Panc1 (cell line): ENCODE measurements at places on chromosomes 12 and 14.

GRCh38 chr14:90489916-90490719, 93.3 kb downstream of the CALM1 start:
- no peaks in the 10 kb centered on the region for H3K27me3 ChIP-seq
- no peak for DNase-seq
- no peaks in the 10 kb centered on the region for H3K36me3 ChIP-seq
- no peaks in the 10 kb centered on the region for H3K4me1 ChIP-seq
- no peak overlapping the region for H3K4me3 ChIP-seq
- H3K27ac ChIP-seq = no peak overlapping the region

DNA sequence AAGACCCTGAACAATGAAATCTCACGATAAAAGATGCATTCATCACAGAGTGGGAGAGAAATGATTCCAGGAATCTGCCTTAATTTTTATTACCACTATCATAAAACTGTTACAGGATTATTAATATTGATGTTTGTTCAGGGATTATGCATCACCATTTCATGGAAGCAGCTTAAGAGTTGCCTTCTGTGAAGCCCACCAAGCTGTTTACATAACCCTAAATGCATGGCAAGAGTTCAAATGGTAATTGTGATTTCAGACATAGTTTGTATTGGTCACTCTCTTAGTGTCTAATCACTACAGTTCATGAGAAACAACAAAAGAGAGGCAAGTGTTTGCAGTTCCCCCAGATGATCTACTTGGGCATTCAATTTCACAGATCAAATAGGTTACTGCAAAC, 527.7 kb downstream of the RPS29 start:
- H3K4me3 ChIP-seq = no peak overlapping the region
- H3K27ac ChIP-seq = no peak overlapping the region

DNA sequence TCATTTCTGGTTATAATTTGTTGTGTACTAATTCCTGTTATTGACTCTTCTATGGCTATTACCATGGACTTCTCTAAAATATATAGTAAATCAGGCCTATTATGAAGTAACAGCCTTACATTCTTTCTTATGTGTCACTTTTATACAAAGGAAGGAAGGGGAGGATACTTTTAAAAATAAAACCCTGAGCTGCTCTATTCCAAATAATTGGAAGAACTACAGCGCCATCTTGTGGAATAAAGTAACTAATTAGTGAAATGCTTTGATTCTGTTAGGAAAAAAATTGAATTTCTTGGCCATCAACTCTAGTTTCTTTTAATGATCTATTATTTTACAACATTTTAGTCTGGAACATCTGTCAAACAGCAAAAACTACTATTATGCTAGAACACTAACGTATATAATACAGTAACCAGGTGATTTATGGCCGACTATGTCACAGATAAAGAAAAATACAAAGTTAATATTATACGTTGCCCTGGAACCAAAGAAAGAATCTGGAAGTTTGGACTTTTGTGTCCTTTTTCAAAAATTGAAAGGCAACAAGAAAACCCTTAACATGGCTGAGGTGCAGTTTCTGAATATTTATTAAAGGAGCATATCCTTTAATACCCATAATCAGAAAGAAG, 55.0 kb upstream of the NELL2 start:
- no peak for DNase-seq
- no peak overlapping the region for H3K27ac ChIP-seq
- H3K36me3 ChIP-seq = no peaks in the 10 kb centered on the region
- no peaks in the 10 kb centered on the region for H3K27me3 ChIP-seq
- no peak overlapping the region for H3K4me3 ChIP-seq
- no peaks in the 10 kb centered on the region for H3K4me1 ChIP-seq

DNA sequence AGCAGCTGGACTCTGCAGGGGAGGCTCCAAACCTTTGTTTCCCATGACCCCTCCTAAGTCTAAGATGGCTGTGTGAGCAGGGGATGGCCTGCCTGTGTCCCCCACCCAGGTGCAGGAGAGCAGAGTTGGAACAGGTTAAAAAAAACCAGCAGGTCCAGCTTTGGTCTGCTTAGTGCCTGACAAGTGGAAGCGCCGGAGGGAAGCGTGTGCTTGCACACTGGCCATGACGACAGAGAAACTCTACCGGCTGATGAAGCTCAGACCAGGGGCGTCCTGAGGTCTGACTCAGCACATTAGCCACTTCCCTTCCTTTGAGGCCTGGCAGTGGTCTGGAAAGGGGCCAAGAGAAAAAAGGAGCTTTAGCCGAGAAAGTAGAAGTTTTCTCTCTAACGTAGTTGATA, 280.1 kb downstream of the VRK1 start:
- H3K36me3 ChIP-seq = no peaks in the 10 kb centered on the region
- H3K27ac ChIP-seq = no peak overlapping the region
- H3K27me3 ChIP-seq = no peaks in the 10 kb centered on the region

- H3K27ac ChIP-seq = no peak overlapping the region
- no peak overlapping the region for H3K4me3 ChIP-seq
- no peaks in the 10 kb centered on the region for H3K27me3 ChIP-seq
- no peaks in the 10 kb centered on the region for H3K4me1 ChIP-seq
- no peaks in the 10 kb centered on the region for H3K36me3 ChIP-seq
- no peak for DNase-seq
Observed at GRCh38 chr12:11758510-11759493, 109.3 kb downstream of the ETV6 start.

DNA sequence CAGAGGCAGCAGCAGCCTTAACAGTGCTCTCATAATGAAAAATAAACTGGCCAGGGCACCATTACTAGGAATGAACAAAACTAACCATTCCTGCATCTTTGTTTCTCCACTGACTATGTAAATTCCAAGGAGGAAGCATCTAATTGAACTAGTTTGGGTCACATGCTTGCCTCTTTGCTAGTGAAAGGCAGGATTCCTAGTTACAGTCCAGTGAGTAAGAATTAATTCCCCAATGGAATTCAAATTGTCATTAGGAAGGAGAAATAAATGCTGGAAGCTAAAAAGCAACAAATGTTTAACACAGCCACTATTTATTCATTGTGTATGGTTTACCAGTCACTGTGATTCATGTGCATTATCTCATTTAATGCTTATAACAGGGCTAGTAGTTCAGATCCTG, 316.0 kb downstream of the CCDC91 start:
- no peak overlapping the region for H3K4me3 ChIP-seq
- no peak overlapping the region for H3K27ac ChIP-seq
- no peaks in the 10 kb centered on the region for H3K27me3 ChIP-seq
- no peak for DNase-seq
- no peaks in the 10 kb centered on the region for H3K36me3 ChIP-seq

DNA sequence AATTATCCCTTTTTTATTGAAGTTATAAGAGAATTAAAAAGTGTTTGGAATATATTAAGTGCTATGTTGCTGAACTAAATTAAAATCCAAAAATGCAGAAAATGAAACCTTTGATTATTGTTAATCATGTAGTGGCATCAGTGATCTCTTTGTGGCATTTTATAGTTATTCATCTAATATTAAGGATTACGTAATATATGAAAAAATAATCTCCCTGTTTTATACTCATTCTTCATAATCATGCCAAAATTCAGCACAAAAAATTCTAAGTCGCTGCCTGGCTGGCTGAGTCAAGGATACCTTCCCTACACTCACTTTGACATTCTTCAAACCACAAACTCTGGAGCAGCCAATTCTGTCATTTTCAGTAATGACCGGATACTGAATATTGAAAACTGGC, 63.7 kb downstream of the ARL1 start:
- peaks cover 34% of the 10 kb centered on the region for H3K36me3 ChIP-seq
- H3K27me3 ChIP-seq = no peaks in the 10 kb centered on the region
- H3K27ac ChIP-seq = no peak overlapping the region

DNA sequence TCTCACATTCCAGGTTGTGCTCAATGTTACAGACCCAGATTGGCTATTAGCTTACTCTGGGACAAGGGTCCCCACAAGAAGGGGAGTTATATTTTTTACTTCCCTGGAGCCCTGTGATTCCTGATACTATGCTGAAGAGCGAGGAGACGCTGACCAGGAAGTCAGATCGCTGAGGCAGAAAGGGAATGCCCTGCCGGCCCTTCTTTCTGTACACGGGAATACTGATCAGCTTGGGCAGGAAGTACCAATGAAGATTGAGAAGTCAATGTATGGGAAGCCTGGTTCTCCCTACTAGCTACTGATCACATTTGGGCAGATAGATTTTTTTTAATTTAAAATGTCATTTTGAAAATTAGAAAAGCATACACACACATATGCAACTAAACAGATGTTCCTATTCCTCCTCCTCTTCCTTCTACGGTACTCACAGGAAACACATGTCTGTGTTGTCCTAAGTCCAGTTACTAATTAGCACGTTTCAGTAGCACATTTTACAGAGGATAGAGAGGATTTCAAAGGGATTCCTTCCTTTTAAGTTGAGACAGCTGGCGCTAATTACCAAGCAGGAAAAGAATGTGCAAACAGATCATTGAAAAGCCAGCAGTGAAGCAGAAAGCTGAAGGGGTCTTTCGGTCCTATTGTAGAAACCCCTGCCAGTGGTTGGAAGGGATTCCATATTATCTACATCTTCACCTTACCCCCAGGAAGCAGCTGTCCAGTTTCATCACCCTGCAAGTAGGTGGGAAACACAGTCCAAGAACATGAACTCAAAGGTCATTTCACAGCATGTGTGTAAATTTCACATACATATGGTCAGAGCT, 292.4 kb downstream of the DUSP6 start:
- no peaks in the 10 kb centered on the region for H3K36me3 ChIP-seq
- no peaks in the 10 kb centered on the region for H3K4me1 ChIP-seq
- no peak overlapping the region for H3K27ac ChIP-seq

- peaks cover 5% of the 10 kb centered on the region; the same call in 1 of the 2 replicates for H3K27me3 ChIP-seq
- no peak for DNase-seq
- no peak overlapping the region for H3K27ac ChIP-seq
- H3K4me3 ChIP-seq = no peak overlapping the region
- no peaks in the 10 kb centered on the region for H3K4me1 ChIP-seq
- no peaks in the 10 kb centered on the region for H3K36me3 ChIP-seq
Observed at GRCh38 chr14:71193663-71194062, 286.4 kb downstream of the PCNX1 start.

DNA sequence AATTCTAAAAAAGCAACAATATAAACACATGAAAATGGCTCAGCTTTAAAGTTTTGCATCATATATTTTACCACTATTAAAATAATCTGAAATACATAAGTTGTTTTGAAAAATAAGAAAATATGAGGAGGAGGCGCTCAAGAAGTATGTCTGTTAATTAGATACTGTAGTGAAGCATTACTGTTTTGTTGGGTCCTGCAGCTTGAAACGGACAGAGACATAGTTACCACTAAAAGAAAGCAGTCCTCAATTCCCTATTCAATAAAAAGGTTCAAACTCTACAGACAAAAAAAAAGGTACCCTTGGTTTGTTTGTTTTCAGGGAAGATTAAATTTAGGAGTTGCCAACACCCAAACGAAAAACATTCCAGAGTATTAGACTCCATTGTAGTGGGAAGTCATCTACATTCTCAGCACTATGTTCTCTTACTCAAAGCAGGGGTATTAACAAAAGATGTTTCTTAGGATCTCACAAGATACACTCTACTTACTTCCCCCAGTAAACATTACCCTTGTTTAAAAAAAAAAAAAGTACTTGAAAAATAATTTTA, 3.0 kb downstream of the PAWR start:
- no peaks in the 10 kb centered on the region for H3K27me3 ChIP-seq
- no peak for DNase-seq
- H3K4me1 ChIP-seq = peaks cover 48% of the 10 kb centered on the region

DNA sequence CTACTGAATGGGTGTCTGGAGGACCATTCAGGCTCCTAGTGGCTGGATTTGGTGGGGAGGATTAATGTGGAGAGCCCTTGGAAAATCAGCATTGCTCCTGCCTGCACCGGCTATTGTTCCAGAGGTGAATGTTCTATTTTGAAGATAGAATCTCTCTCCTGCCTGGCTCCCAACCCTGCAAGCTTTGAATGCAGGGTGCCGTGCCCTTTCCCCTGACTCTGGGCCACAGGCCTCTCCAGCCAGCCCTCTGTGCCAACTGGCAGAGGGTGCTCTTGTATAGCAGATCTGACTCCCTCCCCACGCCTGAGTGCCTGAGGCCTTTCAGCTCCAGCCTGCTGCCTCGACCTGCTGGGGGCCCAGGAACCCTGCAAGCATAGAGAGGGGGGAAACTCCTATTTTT, 106.8 kb downstream of the TMEM260 start:
- no peak for DNase-seq
- H3K4me3 ChIP-seq = no peak overlapping the region
- H3K4me1 ChIP-seq = no peaks in the 10 kb centered on the region
- no peaks in the 10 kb centered on the region for H3K27me3 ChIP-seq
- no peak overlapping the region for H3K27ac ChIP-seq

- no peak for DNase-seq
- H3K27ac ChIP-seq = no peak overlapping the region
- no peaks in the 10 kb centered on the region for H3K4me1 ChIP-seq
- H3K36me3 ChIP-seq = no peaks in the 10 kb centered on the region
Observed at GRCh38 chr14:22448035-22448904, 140.8 kb downstream of the DAD1 start.

- no peak overlapping the region for H3K27ac ChIP-seq
- H3K4me3 ChIP-seq = no peak overlapping the region
- H3K27me3 ChIP-seq = no peaks in the 10 kb centered on the region
- no peaks in the 10 kb centered on the region for H3K4me1 ChIP-seq
- H3K36me3 ChIP-seq = no peaks in the 10 kb centered on the region
- peak; percentile 18 for DNase-seq
Observed at GRCh38 chr12:77152623-77153193, 87.3 kb upstream of the E2F7 start.

DNA sequence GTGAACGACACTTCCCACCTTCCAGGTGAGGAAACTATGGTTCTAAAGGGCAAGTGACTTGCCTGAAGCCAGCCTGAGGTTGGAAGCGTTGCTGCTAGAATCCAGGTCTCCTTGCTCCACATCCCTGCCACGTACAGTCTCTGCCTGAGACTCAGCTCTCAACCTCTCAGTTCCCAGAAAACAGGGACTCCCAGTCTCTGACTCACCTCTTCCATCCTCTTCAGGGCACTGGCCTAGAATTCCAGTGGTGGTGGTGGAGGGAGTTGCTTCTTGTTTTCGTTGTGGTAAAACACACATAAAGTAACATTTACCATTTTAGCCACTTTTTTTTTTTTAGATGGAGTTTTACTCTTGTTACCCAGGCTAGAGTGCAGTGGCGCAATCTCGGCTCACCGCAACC, 7.3 kb downstream of the GPR68 start:
- H3K4me3 ChIP-seq = no peak overlapping the region
- no peak overlapping the region for H3K27ac ChIP-seq
- no peak for DNase-seq
- no peaks in the 10 kb centered on the region; the same call in 1 of the 2 replicates for H3K27me3 ChIP-seq

- no peak for DNase-seq
- H3K27me3 ChIP-seq = no peaks in the 10 kb centered on the region
- H3K4me3 ChIP-seq = no peak overlapping the region
- no peak overlapping the region for H3K27ac ChIP-seq
Observed at GRCh38 chr14:105228562-105228961, 19.8 kb upstream of the BTBD6 start.

DNA sequence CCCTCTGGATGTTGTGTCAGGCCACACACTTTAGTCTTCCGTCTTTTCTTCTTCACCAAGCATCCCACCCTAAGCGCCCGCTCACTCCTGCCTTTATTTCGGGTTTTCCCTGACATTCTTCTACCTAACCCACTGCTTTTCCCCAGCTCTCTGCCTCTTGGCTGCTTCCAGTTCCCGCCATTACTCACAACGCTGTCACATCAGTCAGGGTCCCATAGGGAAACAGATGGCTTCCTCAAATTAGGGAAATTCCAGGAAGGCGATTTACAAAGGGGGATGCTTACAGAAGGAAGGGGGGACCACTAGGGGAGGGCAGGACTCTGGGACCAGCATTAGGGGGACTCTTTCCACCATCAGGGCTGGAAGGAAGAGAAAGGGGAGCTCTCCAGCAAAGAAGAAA, 9.2 kb upstream of the PPP1R13B start:
- DNase-seq = no peak
- H3K27me3 ChIP-seq = no peaks in the 10 kb centered on the region
- H3K36me3 ChIP-seq = no peaks in the 10 kb centered on the region
- H3K4me3 ChIP-seq = no peak overlapping the region
